ENCODE measurements at places on chromosomes 13 and 19. TPM values are rescaled to one million over a fixed set of nuclear protein-coding genes. Genes with fewer than 3 reads are reported as not detected.

- no peak for DNase-seq
Observed at GRCh38 chr13:65054277-65054676, 2175.9 kb downstream of the PCDH9 start.

DNA sequence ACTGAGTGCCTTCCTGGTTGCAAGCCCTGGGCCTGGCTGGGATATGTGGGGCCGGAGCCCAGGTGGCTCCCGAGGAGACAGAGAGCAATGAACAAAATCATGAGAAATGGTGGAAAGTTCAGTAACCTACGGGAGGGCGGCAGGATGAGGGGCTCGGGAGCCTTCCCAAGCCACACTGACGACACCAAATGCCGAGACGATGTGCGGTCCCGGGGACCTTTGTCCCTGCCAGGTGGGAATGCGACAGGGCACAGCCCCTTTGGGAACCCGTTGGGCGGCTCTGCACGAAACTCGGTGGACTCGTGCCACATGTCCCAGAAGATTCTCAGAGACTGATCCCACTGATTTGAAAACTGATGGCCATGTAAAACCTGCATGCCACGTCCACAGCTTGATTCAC lies 11.7 kb upstream of the ZNF14 start:
- DNase-seq: no peak

The PLVAP gene
- total RNA-seq: not detected

- DNase-seq: no peak
Observed at GRCh38 chr19:44765033-44765948, 12.4 kb upstream of the CBLC start.

GRCh38 chr13:98041081-98041820 lies 87.8 kb downstream of the IPO5 start:
- DNase-seq: peak; percentile 67

DNA sequence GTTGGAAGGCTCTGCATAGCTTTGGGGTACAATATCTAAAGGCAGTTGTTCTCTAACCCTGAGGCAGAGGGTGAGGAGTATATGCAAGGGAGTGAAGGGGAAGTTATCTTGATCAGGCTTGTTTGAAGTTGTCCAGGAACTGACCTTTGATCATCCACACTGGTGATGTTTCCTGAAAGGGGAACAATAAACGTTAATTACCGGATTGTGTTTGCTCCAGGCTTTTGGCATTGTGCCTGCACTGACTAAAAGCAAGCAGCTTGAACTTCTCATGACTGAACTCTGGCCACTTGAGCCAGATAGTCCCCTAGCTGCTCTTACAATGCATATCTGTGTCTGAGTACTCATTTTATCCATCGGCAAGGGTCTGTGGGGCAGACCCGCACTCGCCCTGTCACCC lies 27.0 kb upstream of the ZNF726 start:
- DNase-seq: no peak

- no peak for DNase-seq
Observed at GRCh38 chr13:41985788-41986508, 25.0 kb upstream of the VWA8 start.

The RFPL4A gene
- total RNA-seq: not detected

The WDR62 gene
- 2.7 TPM for total RNA-seq

DNA sequence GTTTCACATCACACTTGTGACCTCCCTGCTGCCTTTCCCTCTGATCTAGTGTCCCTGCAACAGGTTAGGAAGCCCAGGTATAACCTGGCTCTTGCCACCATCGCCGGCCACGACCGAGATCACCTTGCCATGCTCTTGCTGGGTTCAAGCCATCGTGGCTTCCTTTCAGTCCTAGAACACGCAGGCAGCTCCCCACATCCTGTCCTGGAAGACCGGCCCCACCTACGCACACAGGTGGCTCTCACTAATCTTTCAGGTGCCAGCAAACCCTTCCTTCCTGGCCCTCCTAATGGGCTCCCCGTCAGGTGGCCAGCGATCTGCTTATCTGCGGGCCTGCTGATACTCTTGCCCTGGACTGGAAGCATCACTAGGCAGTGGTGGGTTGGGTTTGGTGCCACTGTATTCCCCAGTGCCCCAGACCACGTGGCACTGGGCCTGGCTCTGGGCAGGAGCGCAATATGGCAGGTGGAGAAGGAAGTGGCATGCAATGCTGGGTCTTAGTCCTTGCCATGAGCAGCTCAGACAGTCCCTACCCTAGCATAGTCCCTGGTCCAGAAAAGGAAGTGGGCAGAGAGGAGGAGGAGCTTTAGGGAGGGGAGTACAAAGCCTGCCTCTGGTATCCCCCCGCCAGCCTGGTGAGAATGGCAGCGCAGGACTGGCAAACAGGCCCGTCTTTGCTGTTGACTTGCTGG lies 11.8 kb downstream of the PPP1R37 start:
- no peak for DNase-seq

The KRTDAP gene
- not detected for total RNA-seq

- peak; percentile 97 for DNase-seq
Observed at GRCh38 chr13:41061075-41061913, at the start of gene WBP4. TSS of gene WBP4 (plus strand) at chr13:41061509. CDS start at chr13:41061674, 165 bp downstream.

The FPR1 gene
- not detected for total RNA-seq

DNA sequence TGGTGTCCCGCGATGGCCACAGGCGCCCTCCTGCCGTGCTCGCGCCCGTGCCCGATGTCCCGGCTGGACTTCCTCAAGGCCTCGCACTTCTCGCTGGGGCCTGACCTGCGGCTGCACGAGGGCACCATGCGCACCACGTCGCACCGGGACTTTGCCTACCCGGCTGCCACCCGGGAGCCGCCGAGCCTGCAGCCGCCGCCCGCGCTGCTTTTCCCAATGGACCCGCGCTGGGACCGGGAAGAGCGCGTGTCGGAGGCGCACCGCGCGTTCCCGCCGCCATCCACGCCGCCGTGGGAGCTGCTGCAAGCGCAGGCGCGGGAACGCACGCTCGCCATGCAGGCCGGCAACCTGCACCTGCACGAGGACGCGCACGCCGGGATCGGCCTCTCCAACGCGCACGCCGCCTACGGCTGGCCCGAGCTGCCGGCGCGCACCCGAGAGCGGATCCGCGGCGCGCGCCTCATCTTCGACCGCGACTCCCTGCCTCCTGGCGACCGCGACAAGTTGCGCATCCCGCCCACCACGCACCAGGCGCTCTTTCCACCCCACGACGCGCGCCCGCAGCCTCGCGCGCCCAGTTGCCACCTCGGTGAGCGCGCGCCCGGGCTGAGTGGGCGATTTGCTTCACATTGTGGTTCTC lies 12.1 kb upstream of the PEX11G start:
- DNase-seq: peak; percentile 62

DNA sequence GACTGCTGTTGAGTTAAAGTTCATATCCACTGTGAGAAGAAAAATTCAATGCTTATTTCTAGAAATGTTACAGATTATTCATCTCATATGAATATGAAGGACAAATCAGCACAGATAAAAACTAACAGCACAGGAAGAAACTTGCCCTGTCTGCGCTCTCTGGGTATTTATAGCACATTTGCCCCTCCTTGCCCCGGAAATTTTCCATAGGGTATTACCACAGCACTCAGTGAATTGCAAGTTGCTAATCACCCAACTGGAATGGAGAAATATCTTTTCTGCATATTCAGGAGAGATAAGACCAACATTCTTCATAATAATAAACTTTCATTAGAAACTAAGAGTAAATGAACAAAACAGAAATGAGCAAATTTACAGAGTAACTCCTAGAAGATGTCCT lies 318.0 kb upstream of the KLF12 start:
- no peak for DNase-seq

The CLDN10 gene
- total RNA-seq: not detected
